ENCODE measurements at places on chromosomes 4 and X.

DNA sequence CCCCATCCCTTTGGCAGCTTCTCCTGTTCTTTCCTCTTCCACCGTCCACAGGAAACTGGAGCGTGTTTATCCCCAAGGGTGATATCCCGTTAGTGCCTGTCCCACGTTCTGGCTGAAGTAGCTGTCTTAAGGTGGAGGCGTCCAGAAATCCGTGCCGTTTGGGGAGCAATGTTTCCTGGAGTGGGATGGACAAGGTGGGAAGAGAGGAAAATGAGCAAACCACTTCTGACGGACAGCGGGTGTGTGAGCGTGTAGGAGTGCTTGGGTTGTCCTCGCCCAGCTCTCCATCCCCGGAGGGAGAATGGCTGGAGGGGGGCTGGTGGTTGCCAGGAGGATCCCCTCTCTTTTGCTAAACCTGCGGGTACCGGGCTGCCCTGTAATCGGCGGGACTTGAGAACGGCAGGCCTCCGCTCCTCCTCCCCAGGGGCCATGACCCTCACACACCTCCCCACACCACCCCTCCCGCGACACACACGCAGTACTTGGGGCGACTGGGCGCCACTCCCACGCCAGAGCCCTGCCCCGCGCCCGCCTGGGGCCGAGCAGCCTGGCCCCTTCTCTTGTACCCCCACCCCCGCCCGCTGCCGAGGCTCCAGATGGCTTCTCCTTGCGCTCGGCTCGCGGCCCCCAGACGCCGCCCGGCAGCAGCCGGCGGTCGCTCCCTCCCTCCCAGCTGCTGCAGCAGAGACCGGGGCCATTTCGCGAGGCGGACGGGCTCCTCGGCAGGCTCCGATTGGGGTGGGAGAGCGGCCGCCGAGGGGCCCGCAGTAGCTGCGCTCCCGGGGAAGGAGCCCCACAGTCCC lies 13.9 kb upstream of the PRDM8 start:
- H3K27ac ChIP-seq = peak overlapping the region; percentile 99
- peaks cover 3% of the 10 kb centered on the region for H3K36me3 ChIP-seq
- H3K4me3 ChIP-seq = peak overlapping the region; percentile 96
- no peak for DNase-seq

GRCh38 chr4:136939781-136940180 lies 592.5 kb downstream of the PCDH18 start:
- DNase-seq = no peak
- H3K4me3 ChIP-seq = no peak overlapping the region
- no peaks in the 10 kb centered on the region for H3K27me3 ChIP-seq
- no peaks in the 10 kb centered on the region for H3K4me1 ChIP-seq
- H3K36me3 ChIP-seq = no peaks in the 10 kb centered on the region
- no peak overlapping the region for H3K27ac ChIP-seq

DNA sequence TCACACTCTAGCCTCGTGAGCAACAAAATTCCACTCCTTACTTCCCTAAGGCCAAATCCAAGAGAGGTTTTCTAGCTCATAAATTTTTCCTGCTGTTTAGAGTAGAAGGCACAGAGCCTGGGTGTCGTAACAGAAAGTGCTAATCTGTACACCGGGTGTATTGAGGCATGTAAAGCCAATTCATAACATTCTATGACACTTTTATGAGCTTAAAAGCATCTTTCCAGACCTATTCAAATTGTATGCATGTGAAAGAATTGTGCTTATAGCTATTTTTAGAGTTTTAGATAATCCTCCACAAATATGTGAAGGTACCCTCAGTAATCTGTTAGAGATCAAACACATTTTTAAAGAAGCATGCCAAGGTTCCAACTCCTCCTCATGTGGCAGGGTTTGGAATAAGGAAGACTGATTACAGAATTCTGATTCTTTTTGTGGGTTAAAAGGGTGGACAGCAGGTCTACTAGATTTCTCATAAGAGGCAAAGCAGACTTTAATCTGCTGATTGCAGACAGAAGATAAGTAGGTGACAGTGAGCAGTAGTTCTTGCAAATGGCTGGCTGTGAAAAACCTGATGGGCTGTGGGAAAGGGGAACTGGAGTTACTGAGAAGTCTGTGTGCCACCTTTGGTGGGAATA lies 25.5 kb upstream of the LRCH2 start:
- no peaks in the 10 kb centered on the region for H3K27me3 ChIP-seq
- H3K4me3 ChIP-seq = no peak overlapping the region
- DNase-seq = no peak
- no peak overlapping the region for H3K27ac ChIP-seq
- H3K4me1 ChIP-seq = no peaks in the 10 kb centered on the region

GRCh38 chrX:78886550-78886949 lies 58.6 kb upstream of the P2RY10 start:
- H3K27ac ChIP-seq = peak overlapping the region; percentile 78
- H3K27me3 ChIP-seq = no peaks in the 10 kb centered on the region
- H3K36me3 ChIP-seq = no peaks in the 10 kb centered on the region
- no peak for DNase-seq

DNA sequence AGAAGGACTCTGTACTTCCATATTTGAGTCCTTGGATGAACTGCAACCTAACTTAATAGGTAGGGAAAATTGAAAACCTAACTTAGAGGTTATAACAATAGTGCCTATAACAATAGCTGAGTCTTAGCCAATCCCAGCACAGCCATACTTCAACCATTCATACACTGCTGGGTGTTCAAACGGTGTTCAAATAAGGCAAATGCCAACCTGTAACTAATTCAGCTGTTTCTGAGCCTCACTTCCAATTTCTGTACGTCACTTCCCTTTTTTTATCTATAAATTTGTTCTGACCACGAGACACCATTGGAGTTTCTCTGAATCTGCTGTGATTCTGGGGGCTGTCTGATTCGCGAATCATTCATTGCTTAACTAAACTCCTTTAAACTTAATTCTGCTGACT lies 9.6 kb upstream of the GRSF1 start:
- H3K27ac ChIP-seq = peak overlapping the region; percentile 65
- no peaks in the 10 kb centered on the region for H3K36me3 ChIP-seq

DNA sequence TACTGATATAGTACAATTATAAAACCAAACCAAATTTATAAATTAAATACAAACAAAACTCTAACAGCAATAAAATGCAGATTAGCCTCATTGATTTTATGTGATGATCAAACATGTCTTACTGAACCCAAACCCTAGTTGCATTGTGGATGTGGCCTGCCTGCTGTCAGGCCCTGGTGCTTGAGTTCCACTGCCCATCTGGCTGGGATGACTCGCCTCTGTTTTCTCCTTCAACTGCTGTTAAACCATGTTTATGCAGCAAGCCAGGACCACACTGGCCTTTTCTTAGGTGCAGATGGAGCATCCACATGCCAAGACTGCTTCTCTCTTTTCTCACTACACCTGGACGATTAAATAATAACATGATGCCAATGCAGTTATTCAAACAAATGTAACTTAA lies 22.6 kb downstream of the NAP1L5 start:
- H3K4me3 ChIP-seq = no peak overlapping the region
- DNase-seq = no peak
- H3K27ac ChIP-seq = no peak overlapping the region
- peaks cover 37% of the 10 kb centered on the region for H3K36me3 ChIP-seq
- no peaks in the 10 kb centered on the region for H3K27me3 ChIP-seq

DNA sequence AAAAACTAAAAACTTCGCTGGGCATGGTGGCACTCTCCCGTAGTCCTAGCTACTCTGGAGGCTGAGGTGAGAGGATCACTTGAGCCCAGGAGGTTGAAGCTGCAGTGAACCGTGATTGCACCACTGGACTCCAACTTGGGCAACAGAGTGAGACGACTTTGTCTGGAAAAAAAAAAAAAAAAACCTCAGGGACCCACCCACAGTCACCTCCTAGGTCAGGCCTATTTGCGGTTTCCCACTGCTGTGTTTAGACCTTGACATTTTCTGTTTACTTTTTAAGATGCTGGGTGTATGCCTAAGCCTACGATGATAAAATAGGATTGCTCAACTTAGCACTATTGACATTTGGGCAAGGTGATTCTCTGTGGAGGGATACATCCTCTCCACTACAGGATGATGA lies 197.4 kb upstream of the TBL1X start:
- no peak overlapping the region for H3K27ac ChIP-seq
- no peak overlapping the region for H3K4me3 ChIP-seq
- H3K4me1 ChIP-seq = no peaks in the 10 kb centered on the region
- H3K36me3 ChIP-seq = peaks cover 1% of the 10 kb centered on the region

DNA sequence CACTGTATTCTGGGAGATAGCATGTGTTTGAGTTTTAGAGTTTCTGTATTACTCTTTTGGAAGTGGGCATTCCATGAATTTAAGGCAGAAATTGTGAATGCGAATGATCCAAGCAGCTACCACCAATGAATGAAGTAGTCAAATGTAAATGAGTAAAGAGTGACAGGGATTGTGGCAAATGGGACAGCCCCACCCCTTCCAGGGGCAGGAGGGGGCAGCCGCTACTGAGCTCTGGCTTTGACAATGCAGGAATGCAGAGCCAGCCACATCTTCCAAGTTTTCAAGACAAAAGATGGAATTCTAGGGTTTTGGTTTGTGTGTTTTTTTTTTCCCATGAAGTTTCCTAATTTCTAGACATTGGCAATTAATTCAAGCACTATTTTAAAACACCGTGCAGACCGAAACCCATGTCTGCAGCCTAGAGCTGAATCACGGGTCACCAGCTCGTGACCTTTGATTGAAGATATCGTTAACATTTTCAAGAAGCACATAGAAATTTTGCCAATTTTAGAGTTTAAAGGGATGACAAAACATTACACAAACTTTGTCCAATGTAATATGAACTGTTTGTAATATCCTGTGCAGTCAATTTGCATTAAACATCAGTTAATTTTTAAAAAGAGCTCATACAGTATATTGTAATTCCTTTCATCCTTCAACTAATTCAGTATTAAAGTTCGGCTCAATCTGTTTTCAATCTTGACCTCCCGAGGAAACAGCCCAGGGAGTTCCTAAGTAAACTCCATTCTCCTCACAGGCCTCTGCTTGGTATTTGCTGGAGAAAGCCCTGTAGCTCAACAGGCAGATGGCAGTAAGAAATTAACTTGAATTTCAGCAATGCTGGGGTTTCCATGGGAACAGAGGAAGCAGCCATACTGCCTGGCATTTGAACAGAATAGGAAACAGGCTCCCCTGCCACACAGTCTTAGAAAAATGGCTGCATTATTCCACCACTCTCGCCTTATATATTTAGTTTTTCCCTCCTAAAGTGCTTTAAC lies 83.4 kb downstream of the UCHL1 start:
- H3K27me3 ChIP-seq = no peaks in the 10 kb centered on the region
- H3K4me1 ChIP-seq = no peaks in the 10 kb centered on the region
- no peak for DNase-seq
- H3K4me3 ChIP-seq = no peak overlapping the region
- H3K36me3 ChIP-seq = no peaks in the 10 kb centered on the region

GRCh38 chr4:145216535-145216934 lies 36.1 kb upstream of the OTUD4 start:
- H3K27me3 ChIP-seq = peaks cover 4% of the 10 kb centered on the region
- no peaks in the 10 kb centered on the region for H3K36me3 ChIP-seq
- H3K4me1 ChIP-seq = peaks cover 2% of the 10 kb centered on the region
- no peak overlapping the region for H3K4me3 ChIP-seq

DNA sequence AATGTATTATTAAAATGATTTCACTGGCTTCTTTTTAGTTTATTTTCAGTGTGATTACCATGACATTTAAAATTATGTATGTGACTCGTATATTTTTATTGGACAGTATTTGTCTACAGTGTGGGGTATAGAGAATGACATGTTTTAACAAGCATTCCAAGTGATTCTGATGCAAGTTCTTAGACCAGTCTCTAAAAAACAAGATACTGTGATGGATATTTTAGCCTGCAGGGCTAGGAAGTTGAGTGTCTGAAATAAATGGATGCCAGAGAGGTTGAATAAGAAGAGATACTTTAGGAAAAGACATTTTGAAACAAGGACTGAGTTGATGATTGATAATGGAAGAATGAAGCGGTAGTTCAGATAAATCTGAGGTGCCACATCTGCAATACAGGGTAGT lies 3.5 kb upstream of the MAD2L1 start:
- H3K36me3 ChIP-seq = no peaks in the 10 kb centered on the region
- DNase-seq = no peak
- H3K4me1 ChIP-seq = peaks cover 19% of the 10 kb centered on the region
- H3K4me3 ChIP-seq = no peak overlapping the region
- H3K27ac ChIP-seq = no peak overlapping the region

Data from memory B cell (primary cell).